ENCODE measurements at places on chromosomes 2 and 18.
A peak's percentile ranks its signal among the peaks of the same experiment; 100 is the strongest.

DNA sequence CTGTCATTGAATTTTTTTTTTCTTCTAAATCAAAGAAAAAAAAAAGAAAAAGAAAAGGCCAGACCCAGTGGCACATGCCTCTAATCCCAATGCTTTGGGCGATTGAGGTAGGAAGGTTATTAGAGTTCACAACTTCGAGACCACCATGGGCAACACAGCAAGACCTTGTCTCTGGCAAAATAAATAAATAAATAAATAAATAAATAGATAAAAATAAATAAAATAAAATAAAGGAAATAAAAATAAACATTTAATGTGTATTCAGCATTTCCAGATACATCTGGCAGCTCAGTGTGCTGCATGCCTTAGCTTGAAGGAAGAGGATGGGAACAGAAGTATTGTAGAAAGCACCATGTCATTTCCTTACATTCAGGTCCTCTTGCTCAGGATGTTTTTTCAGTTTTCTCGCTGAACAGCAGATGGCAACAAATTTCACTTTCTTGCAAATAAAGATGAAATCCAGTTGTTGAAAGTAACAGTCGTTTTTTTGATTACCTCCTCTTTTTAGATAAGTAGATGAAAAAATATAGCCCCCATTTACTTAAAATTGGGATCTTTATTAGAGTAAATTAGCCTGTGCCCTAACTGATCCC lies 25.7 kb upstream of the FAM178B start:
- DNase-seq, result peak; percentile 82

DNA sequence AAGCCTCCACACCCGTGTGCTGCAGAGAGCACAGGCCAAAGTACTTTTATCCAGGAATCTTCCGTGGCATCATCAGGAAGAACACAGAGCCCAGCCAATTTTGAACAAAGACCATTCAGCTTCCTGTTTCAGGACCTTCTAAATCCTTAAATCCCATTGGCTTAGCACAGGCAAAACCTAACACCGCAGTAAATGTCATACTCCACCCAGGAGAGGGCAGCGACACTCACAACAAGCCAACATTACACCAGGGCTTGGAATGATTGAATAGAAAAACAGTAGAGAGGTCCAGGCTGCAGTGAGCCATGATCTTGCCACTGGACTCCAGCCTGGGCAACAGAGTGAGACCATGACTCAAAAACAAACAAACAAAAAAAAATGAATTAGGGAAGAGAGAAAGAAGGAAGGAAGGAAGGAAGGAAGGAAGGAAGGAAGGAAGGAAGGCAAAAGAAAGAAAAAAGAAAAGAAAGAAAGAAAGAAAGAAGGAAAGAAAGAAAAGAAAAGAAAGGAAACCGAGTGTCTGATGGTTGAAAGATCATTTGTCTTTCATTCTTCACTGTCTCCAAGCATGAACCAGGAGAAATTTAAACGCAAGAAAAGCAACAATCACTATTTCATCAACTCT lies 144.6 kb upstream of the SATB2 start:
- DNase-seq, result no peak

DNA sequence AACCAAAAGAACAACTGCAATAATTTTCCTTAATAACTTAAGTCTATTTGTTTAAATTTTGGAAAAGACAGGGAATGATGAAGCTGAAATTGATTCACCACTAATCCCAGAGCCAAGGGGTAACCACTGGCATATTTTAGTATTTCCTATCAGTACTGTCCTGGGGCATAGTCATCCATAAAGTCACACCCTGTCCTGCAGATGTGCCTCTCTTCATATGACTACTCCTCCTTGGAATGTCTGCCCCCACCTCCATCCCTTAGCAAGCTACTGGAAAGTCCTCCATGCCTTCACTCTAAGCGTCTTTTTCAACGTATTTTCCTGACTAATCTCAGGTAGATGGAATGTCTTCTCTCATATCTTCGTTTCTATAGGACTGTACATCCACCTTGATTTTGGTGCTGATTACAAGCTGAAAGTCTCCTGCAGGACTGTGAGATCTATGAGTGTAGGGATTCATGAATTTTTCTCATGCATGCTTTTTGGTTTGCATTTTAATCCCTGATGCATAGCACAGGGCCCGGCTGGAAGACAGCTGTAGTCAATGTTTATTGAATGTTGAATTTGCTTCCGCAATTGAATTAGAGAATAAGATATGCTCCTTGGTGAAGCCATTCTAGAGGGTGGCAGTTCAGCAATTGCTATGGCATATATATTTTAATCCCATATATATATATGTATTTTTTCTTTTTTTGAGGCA lies 85.6 kb downstream of the MOGAT1 start:
- DNase-seq, result no peak

DNA sequence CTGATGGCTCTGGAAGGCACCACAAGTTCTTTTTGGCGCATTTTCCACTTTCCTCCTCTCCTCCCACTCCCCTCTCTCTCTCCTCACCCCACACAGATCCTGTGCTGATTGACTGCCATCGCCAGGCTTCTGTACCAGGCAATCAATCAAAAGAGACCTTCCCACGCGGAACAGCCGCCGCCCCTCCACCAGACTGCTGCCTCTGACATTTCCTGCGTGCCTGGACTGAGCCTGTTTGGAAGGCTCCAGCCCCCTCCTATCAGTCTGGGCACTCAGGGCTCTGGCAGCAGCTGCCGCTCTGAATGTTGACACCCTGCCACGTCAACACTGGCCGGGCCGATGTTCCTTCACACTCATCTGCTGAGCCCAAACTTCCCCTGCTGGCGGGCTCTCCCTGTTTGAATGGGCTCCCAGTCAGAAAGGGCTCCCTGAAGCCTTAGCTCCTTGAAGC lies 467.7 kb downstream of the EPHA4 start:
- DNase-seq, result peak; percentile 35

- peak; percentile 51 for DNase-seq
Measured at GRCh38 chr2:12737297-12737696, 20.6 kb downstream of the TRIB2 start.

- DNase-seq, result no peak
Measured at GRCh38 chr2:29587402-29588190, 333.8 kb downstream of the ALK start.

DNA sequence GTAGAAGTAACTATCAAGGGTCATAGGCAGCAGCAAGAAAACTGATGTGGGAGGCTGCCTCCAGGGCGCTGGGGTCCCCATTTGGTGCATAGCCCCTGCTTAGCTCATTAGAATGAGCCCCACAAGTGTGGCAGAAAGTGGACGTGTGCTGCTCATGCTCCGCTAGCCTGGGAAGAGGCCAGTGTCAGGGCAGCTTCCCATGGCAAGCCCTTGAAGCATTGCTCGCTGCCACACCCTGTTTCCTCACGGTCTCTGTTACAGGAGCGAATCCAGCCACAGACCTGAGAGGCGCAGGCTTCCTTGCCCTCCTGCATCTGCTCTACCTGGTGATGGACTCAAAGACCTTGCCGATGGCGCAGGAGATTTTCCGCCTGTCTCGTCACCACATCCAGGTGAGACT lies 22.5 kb downstream of the ELMOD3 start:
- DNase-seq, result no peak

- no peak for DNase-seq
Measured at GRCh38 chr2:39313575-39313974, 69.8 kb upstream of the CDKL4 start.

GRCh38 chr2:191951832-191952231 lies 104.9 kb upstream of the CAVIN2 start:
- no peak for DNase-seq

DNA sequence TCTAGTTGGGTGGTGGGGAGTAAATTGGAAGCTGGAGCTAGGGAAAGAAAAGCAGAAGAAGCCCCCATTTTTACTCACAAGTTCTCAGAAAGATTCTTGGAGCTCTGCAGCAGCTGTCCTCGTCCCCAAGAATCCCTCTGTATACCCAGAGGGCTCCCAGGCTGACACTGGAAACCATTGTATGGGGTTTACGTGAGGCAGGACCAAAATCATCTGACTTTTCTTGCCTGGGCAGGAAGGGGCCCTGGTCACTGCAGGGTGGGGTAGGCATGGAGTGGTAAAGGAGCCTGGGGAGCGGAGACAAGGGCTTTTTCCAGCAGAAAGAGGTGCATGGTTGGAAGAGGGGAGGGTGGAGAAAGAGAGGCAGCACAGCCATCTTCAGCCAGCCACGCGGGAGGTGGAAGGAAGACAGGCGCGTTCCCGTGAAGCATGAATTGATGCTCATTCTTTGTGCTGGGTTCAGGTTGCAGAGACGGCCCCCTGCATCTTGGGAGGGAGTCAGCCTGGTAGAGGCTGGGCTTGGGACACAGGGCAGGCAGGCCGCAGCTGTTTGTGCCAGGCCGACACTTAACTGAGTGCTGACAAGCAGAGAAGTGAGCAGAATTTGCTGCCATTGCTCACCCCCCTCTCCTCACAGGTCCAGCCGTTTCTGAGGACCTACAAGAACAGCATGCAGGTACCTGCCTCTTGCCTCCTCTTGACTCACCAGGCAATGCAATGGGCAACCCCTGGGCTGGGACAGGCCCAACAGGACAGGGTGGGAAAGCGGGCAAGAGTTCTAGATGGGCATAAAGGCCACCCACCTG lies 94.8 kb downstream of the PLB1 start:
- DNase-seq, result no peak

- no peak for DNase-seq
Measured at GRCh38 chr2:229083606-229084340, 187.3 kb downstream of the PID1 start.

DNA sequence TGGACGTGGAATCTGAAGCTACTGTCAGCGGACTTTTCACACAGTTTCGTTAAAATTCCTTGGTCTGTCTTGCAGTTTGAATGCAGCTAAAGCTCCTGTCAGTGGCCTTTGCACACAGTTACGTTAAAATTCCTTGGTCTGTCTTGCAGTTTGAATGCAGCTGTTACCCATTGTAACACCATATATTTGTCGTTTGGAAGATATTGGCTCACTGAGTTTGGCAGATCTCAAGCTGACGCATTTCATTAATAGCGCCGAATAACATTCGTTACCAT lies 1.0 kb downstream of the LIMS1 start:
- no peak for DNase-seq

- no peak for DNase-seq
Measured at GRCh38 chr18:61400716-61401115, 67.5 kb downstream of the CDH20 start.

DNA sequence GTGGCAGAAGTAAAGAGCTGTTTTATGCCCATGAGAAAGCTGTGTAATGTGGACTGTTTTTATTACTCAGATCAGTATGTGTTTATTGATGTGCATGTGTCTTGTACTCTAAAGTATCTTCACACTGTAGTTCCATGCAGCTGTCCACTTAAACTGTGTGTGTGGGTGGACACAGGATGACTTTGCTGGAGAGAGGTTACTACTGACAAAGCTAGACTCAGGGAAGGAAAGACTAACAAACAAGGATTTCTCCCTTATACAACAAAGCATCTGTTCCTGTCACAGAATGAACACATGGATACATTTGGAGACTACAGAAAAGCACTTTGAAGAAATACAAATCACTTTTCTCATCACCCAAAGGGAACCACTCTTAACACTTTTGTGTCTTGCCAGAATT lies 10.0 kb downstream of the FHOD3 start:
- no peak for DNase-seq

DNA sequence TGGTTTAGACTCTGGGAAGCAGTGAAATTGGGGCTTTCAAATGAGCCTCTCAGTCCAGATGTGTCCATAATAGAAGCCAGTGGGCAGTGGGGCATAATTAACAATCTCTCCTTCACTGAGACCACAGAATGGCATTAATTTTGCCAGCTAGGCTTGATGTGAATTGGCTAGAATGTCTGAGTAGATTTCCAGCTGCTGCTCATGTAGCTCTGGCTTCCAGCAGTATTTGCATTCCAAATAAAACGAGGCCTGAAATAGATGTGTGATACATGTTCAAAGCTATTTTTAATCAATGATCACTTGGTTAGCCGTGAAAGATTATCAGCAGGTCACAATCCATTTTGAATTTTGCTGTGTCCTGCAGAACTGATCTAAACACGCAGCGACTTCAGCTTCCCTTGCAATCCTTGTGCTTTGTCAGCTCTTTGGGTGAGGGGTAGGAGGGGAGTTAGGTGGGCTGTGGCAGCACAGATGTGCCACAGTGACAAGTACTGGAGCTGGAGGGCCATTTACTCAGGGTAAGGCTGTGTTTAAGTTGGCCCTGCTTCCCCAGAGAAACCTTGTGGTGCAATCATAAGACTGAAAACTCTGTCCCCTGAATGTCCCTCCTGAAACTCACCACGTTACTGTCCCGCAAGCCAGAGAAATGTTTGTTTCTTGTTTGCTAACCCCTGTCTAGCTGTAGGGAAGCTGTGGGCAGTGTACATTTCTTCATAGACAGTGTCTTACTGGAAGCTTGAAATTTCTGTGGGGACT lies 56.9 kb upstream of the TMEM178A start:
- DNase-seq, result no peak

DNA sequence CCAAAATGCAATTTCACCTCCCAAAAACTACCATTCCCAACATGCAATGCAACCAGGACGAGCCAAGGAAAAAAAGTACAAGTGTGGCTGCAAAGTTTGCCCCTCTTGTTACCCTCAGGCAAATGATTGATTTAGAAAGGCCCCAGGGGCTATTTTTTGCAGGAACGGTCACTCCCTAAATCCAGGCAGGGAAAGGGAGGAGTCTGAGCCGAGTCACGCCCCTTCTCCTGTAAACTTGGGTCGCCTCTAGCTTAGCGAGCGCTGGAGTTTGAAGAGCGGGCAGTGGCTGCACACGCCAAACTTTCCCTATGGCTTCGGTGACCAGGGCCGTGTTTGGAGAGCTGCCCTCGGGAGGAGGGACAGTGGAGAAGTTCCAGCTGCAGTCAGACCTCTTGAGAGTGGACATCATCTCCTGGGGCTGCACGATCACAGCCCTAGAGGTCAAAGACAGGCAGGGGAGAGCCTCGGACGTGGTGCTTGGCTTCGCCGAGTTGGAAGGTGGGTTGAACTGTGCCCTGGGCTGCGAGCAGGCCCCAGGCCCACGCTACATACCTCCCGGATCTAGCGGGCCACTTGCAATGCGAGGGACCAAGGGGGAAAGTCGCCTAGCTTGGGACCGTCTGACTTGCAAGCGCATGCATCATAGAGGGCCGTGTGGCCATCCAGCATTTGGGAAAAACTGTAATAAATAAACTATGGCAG lies at the start of gene GALM:
GALM (plus strand) TSS at position 261 of the 702 bp plus-strand sequence; CDS start at position 309, 48 bp downstream.
- peak; percentile 69 for DNase-seq

- DNase-seq, result no peak
Measured at GRCh38 chr18:48918660-48919456, 31.9 kb downstream of the SMAD7 start.

GRCh38 chr2:61952288-61952687 lies 46.8 kb downstream of the COMMD1 start:
- no peak for DNase-seq

GRCh38 chr18:77524909-77525308 lies 275.3 kb downstream of the GALR1 start:
- DNase-seq, result no peak

DNA sequence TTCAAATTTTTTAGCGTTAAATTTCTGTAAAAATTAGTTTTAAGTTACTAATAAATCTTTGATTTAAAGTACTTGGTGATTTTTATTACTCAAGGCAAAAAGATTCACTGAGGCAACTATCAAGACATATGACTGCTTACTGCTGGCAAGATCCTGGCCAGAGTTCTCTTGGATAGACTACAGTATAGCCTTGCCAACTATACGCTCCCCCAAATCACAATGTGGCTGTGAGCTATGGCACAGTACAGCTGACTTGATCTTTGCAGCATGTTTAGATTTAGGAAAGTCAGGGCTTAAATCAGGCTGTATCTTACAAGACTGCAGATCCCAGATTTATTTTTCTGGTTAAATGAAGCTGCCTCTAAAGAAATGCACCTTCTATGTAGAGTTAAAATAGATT lies 26.5 kb downstream of the MSTN start:
- DNase-seq, result no peak
